ENCODE measurements at places on chromosomes 7 and 10.

GRCh38 chr7:51022821-51023220 lies 240.1 kb upstream of the GRB10 start:
- no peak overlapping the region for H3K4me3 ChIP-seq
- no peak overlapping the region for H3K27ac ChIP-seq
- H3K4me1 ChIP-seq = no peaks in the 10 kb centered on the region
- DNase-seq = no peak
- no peaks in the 10 kb centered on the region for H3K27me3 ChIP-seq
- peaks cover 6% of the 10 kb centered on the region for H3K36me3 ChIP-seq

GRCh38 chr10:35896001-35896400 lies 253.9 kb upstream of the FZD8 start:
- DNase-seq = no peak
- no peak overlapping the region for H3K4me3 ChIP-seq
- peaks cover 9% of the 10 kb centered on the region for H3K4me1 ChIP-seq

GRCh38 chr7:15681186-15681585 lies 5.3 kb downstream of the MEOX2 start:
- DNase-seq = no peak
- no peaks in the 10 kb centered on the region for H3K4me1 ChIP-seq

GRCh38 chr10:80681142-80681541 lies 143.4 kb downstream of the SH2D4B start:
- H3K36me3 ChIP-seq = no peaks in the 10 kb centered on the region
- no peak overlapping the region for H3K4me3 ChIP-seq

DNA sequence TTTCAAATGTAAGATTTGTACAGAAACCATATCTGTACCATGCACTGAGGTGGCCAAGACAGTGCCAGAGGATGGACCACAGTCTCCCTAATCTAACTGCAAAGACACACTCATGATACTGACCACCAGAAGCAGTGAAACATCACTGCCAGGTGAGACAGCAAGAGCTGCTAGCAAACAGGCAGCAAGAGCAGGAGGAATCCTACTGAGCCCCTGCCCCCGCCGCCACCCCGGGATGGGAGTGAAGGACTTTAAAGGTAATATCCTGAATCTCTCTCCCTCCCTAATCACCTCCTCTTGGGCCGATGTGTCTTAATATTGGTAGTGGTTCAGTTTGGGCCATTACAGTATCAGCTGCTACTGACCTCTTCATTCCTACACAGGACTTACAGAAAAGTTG lies 144.3 kb downstream of the XPNPEP1 start:
- peak; percentile 56 for DNase-seq
- H3K27me3 ChIP-seq = no peaks in the 10 kb centered on the region
- no peak overlapping the region for H3K4me3 ChIP-seq

DNA sequence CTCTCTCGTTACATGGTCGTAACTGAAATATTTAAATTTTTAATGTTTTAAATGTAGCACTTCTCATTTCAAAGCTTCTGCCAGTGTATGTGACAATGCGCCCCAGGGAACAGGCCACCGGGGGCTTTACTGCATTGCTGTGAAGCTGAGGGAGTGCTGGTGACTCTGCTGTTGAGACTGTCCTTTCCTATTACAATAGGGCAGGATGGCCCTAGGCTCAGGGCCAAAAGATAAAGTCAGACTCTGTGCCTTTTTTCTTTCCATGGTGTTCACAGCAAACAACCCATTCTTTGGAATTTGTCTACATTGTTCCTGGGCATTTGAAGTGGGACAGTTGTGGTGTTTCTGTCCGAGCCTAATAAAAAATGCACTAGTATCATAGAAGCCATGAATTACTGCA lies 107.3 kb downstream of the GALNT11 start:
- H3K4me1 ChIP-seq = no peaks in the 10 kb centered on the region
- no peaks in the 10 kb centered on the region for H3K27me3 ChIP-seq
- no peak overlapping the region for H3K4me3 ChIP-seq
- no peak overlapping the region for H3K27ac ChIP-seq
- peak; percentile 48 for DNase-seq

DNA sequence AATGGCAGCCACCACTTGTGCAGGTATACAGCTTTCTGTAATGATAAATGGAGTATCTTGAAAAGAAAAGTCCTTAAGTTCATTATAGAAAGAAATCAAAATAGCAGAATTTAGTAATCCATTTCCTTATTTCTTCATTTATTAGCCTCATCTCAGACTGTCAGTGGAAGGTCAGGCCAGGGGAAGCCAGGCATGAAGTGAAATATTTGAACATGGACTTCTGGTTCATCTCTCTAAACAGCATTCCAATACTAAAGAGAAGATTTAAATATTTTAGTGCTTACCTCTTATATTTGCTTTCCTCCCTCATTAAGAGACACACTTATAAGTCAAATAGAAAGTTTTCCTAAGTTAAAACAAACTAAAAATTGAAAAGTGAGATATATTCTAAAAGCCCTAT lies 26.8 kb downstream of the TRDMT1 start:
- no peaks in the 10 kb centered on the region for H3K27me3 ChIP-seq
- no peaks in the 10 kb centered on the region for H3K36me3 ChIP-seq
- no peak overlapping the region for H3K27ac ChIP-seq
- H3K4me1 ChIP-seq = peaks cover 3% of the 10 kb centered on the region
- H3K4me3 ChIP-seq = no peak overlapping the region

- H3K4me1 ChIP-seq = peaks cover 3% of the 10 kb centered on the region
- no peak overlapping the region for H3K27ac ChIP-seq
- DNase-seq = no peak
- H3K4me3 ChIP-seq = no peak overlapping the region
Observed at GRCh38 chr10:10831085-10831484, 186.6 kb upstream of the CELF2 start.

DNA sequence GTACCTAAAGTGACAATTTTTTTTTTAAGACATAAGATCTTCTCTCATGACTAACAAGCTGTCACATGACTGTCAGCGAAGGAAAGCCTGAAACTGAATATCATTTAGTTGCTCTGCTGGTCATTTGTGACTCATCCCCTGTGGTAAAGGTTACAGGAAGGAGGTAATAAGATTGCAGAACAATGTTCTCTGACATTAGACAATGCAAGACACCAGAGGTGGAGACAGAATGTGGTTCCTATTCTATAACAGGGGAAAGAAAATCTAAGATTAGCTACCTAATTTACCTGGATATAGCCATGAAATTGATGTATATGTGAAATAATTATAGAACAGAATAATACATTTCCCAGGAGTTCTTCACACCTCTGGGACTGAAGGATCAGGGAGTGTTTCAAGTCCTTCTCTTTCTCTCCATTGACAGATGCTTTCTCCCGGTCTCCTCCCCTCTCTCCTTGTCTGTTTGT lies 47.7 kb downstream of the LRGUK start:
- H3K4me3 ChIP-seq = no peak overlapping the region
- no peaks in the 10 kb centered on the region for H3K4me1 ChIP-seq
- H3K27me3 ChIP-seq = no peaks in the 10 kb centered on the region
- H3K27ac ChIP-seq = no peak overlapping the region

DNA sequence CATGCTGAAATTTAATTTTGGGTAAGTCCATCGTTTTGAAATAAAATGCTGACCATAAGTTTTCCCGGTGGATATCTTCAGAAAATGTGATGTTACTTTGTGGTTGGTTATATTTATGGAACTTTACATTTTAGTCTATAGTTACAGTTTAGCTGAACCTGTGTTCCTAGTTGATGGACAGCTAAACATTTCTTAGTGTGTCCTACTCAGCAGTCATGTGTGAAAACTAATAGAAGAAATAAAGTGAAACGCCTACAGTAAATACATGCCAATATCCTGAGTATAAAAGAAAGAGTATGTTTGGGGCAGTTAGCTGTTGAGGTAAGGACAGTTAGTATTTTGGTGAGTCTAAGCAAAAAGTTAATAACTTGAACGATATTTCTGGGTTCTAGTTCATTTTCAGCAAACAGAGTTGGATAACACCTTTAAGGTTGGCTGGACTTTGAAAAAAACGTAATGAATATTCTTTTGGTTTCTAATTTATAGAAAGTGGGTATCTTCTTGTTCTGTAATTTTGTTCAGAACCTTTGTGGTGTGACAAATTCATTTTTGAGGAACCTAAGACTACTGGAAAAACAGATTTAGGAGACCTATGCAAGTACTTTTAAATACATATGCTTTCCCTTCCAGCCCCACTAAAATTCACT lies 28.7 kb downstream of the LCOR start:
- H3K4me3 ChIP-seq = no peak overlapping the region
- H3K27ac ChIP-seq = no peak overlapping the region
- H3K27me3 ChIP-seq = no peaks in the 10 kb centered on the region
- DNase-seq = no peak

GRCh38 chr10:21057989-21058388 lies 160.9 kb upstream of the NEBL start:
- H3K27ac ChIP-seq = no peak overlapping the region
- no peaks in the 10 kb centered on the region for H3K36me3 ChIP-seq
- H3K4me1 ChIP-seq = peaks cover 5% of the 10 kb centered on the region
- H3K4me3 ChIP-seq = no peak overlapping the region

DNA sequence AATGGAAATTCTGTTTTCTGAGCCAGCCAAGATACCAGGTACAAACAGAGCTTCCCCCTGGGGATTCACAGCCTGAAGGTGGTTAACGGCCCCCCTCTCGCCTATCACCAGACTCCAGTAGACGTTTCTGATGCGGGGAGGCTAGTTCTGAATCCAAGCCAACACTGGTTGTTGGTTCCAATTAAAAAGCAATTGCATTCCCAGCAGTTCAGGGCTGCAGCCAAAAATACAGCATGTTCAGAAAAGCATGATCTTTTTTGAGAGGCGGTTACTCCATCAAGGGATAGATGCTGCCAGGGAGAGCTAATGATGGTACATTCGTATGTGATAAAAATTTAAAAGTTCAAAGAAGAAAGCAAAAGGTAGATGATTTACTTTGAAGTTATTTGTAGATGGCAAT lies 481.0 kb downstream of the GALNT17 start:
- DNase-seq = no peak
- no peaks in the 10 kb centered on the region for H3K27me3 ChIP-seq
- H3K4me3 ChIP-seq = no peak overlapping the region

DNA sequence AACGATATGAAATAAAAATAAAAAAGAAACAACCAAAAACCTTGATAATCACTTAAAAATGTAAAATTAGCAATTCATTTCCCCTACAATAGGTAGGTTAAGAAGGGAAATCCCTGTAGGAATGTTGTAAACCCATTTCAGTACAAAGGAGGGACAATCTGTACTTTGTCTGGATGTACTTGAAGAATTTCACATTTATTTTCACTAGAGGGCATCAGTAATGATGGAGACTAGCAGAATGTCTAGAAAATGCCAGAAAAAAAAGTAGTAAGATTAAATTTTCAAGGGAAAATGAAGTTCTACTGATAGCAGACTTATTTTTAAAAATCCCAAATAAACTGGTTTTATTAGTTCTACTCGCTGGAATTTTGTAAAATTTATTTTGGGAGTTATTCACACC lies 209.0 kb upstream of the FZD1 start:
- DNase-seq = no peak
- H3K4me3 ChIP-seq = no peak overlapping the region
- H3K27ac ChIP-seq = no peak overlapping the region
- H3K27me3 ChIP-seq = peaks cover 5% of the 10 kb centered on the region
- H3K4me1 ChIP-seq = no peaks in the 10 kb centered on the region

DNA sequence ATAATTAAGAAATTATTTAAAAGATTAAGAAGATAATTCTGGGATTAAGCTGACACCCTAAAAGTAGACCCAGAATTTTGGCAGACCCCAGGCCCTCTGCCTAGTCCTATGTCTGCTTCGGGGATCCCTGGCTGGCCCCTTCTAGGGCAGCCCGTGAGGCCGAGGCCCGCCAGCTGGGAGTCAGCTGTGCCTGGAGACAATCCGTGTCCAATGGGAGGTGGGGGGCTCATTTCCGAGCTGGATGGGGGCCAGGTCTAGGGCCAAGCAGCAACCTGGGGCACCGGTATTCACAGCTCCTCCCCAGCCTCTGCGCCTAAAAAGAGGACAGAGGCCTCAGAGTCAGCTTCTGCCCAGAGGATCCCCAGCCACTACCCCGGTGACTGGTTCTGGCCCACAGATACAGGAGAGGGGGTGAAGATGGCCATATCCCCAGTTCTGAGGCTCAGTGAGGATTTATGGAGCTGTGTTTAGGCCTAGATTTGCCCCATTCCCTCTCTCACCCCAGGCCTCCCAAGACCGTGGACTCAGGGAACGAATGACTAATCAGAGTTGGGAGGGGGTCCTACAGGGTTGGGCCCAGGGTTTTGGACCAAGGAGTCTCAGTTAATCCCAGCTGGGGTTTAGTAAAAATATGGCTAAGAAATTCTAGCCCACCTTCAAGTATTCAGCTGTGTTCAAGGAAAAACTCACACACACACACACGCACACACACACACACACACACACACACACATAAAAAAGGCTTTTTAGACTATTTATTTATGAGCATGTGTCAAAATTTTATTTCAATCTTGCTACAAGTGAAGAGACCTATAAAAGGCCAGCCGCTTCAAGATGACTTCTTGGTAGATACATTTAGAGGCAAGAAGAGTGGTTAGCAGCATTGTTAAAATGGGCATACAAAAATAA lies 37.4 kb upstream of the LBX1 start:
- H3K27ac ChIP-seq = no peak overlapping the region
- no peaks in the 10 kb centered on the region for H3K36me3 ChIP-seq
- peak; percentile 65 for DNase-seq
- peaks cover 13% of the 10 kb centered on the region for H3K4me1 ChIP-seq
- peaks cover 18% of the 10 kb centered on the region for H3K27me3 ChIP-seq
- H3K4me3 ChIP-seq = no peak overlapping the region

DNA sequence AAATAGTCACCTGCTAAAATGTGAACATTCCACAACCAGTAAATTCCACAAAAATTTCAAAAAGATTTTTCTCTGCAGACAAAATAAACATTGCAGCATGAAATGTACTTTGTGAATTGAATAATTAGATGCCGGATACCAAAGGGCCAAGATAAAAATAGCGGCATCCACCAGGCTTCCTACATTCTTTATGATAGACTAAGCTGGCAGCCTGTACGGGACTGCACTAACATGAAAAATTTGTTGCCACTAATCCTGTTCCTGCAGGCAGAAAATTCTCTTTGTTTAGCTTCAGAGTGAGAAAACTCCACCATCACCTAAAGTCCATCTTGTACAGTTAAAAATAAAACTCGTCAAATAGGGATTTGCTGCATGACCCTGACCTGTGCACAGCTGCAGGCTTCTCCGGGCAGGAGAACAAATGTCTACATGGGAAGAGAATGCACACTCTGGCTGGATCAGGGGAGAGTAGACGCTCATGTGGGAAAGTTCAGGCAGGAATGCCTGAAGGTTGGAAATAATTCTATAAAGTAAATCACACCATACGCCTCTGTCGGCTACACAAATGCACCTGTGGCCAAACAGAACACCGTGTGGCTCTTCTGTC lies 15.6 kb upstream of the ADO start:
- H3K27me3 ChIP-seq = no peaks in the 10 kb centered on the region
- H3K4me3 ChIP-seq = no peak overlapping the region

GRCh38 chr7:98624846-98625420 lies 7.8 kb downstream of the NPTX2 start:
- peaks cover 16% of the 10 kb centered on the region for H3K27me3 ChIP-seq
- no peak for DNase-seq
- H3K4me3 ChIP-seq = no peak overlapping the region

DNA sequence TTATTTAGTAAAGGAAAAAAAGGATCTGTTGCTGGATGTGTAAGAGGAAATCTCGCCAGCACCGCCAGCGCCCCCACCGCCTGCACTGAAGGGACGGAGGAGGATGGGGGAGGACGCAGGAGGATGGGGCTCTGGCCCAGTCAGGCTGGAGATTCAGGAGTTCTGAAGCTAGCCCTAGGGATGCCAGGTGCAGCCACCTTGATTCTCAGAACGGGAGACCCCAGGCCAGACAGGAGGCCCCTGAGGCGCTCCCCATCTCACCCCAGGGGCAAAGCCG lies 1.3 kb downstream of the CAMK2B start:
- no peak overlapping the region for H3K27ac ChIP-seq
- no peak for DNase-seq
- peaks cover 80% of the 10 kb centered on the region for H3K27me3 ChIP-seq
- no peaks in the 10 kb centered on the region for H3K36me3 ChIP-seq

- H3K4me3 ChIP-seq = peak overlapping the region; percentile 100
- no peaks in the 10 kb centered on the region for H3K27me3 ChIP-seq
- peak overlapping the region; percentile 97 for H3K27ac ChIP-seq
- H3K36me3 ChIP-seq = peaks cover under 1% of the 10 kb centered on the region
Observed at GRCh38 chr10:5813091-5813340, 218 bp downstream of the GDI2 start.
